GM23248 (cell line): ENCODE measurements at places on chromosomes 12 and 14. TPM values are rescaled to one million over a fixed set of nuclear protein-coding genes. Genes with fewer than 3 reads are reported as not detected.

DCD gene
- not detected in 2 replicates for polyA plus RNA-seq

GRCh38 chr14:33956640-33957039, 5.8 kb upstream of the EGLN3 start:
- no peak for DNase-seq

GRCh38 chr12:68303850-68304249, 28.3 kb downstream of the MDM1 start:
- DNase-seq, result no peak

GRCh38 chr12:46408441-46408840, 35.9 kb upstream of the SLC38A2 start:
- no peak for DNase-seq

GRCh38 chr14:24249230-24250021, 7.0 kb upstream of the TINF2 start:
- no peak for DNase-seq

- DNase-seq, result peak; percentile 78
Measured at GRCh38 chr12:32126720-32127119, 20.1 kb downstream of the BICD1 start.

- DNase-seq, result no peak
Measured at GRCh38 chr14:81028461-81028860, 73.0 kb downstream of the TSHR start.
